Activated T-cell treated with anti-CD3 and anti-CD28 coated beads, Interleukin-2, amount 50 U/mL, for 4 hours (primary cell): ENCODE measurements at places on chromosomes 3 and 15. TPM values are rescaled to one million over a fixed set of nuclear protein-coding genes. Genes with fewer than 3 reads are reported as not detected.

The GOLGA8R gene
- total RNA-seq, result 0.35 TPM

The TRNT1 gene
- total RNA-seq, result 46.1 TPM

The ZSCAN29 gene
- 23.3 TPM for total RNA-seq

DNA sequence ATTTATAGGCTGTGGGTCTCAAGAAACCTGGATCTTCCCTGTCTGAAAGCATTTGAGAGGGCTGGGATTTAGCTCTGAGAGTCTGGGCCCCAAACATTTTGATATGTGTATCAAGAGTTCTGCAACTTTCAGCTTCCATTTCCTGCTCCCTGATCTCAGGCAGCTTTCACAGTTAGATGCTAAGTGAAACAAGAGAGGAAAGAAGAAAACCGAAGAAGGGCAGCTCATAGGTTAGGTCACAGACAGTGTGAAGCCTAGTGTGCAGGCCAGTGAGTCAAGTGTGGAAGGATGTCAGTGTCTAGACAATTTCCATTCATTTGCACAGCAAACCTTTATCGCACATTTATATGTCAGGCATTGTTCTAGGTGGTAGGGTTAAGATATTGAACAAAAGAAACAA, 173.6 kb upstream of the PROK2 start:
- DNase-seq, result no peak

The HESX1 gene
- total RNA-seq, result not detected

The STARD5 gene
- 3.7 TPM for total RNA-seq
